ENCODE measurements at places on chromosomes 1 and 21.

- no peak for DNase-seq
These were observed 20.9 kb downstream of the ITSN1 start for GRCh38 chr21:33663241-33663640.

- no peak for DNase-seq
These were observed 2.8 kb upstream of the NUP210L start for GRCh38 chr1:154157520-154158306.

- no peak for DNase-seq
These were observed 63.0 kb upstream of the PRDX6 start for GRCh38 chr1:173414136-173414535.

GRCh38 chr1:241376701-241377100 lies 19.7 kb upstream of the RGS7 start:
- no peak for DNase-seq

GRCh38 chr1:205286335-205286950 lies 35.1 kb downstream of the NUAK2 start:
- no peak for DNase-seq

DNA sequence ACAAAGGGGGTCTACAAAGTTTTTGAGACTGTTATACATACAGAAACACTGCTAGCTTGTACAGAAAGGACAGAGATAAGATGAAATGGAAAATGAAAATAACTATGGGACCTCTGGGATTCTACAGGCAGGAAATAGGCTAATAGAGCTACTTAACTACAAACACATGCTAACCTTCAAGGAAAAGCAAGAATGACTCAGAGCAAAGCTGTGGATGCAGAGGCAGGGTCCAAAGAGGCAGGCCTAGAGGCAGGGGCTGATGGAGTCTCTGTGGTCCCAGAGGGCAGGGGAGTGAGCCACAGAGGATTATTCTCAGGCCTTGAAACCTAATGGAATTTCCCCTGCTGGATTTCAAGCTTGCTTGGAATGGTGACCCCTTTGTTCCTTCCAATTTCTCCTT lies 18.7 kb upstream of the GOLT1A start:
- DNase-seq = no peak

- DNase-seq = no peak
These were observed 9.3 kb downstream of the F5 start for GRCh38 chr1:169576935-169577331.

GRCh38 chr1:53134042-53134485 lies 8.4 kb downstream of the SLC1A7 start:
- no peak for DNase-seq

- no peak for DNase-seq
These were observed 26.8 kb downstream of the C8A start for GRCh38 chr1:56881417-56881816.

GRCh38 chr1:61358770-61359455 lies 276.6 kb downstream of the NFIA start:
- no peak for DNase-seq

DNA sequence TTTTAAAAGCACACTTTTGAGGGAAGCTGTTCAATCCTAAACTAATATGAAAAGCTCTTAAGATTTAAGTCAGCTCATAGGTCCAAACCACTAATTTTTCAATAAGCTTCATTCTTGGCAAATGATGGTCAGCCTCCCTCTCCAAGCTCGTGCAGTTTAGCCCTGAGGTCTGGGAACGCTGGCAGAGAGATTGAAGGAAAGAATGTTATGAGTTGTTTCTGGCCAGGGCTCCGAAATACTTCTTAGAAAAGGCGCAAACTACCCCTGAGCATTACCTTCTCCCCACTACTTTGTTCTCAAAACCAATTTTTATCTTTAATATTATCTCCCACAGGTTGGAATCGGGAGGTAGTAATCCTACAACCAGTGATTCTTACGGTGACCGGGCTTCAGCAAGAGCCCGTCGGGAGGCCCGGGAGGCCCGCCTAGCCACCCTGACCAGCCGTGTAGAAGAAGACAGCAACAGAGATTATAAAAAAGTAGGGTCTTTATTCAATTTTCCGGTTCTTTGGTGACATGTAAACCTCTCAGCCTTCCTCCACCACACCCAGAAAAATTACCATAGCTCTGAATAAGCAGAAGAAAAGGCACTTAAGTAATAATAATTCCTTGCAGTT lies 147.7 kb downstream of the SYT2 start:
- DNase-seq = no peak

GRCh38 chr1:97112442-97112841 lies 390.9 kb downstream of the PTBP2 start:
- DNase-seq = no peak

DNA sequence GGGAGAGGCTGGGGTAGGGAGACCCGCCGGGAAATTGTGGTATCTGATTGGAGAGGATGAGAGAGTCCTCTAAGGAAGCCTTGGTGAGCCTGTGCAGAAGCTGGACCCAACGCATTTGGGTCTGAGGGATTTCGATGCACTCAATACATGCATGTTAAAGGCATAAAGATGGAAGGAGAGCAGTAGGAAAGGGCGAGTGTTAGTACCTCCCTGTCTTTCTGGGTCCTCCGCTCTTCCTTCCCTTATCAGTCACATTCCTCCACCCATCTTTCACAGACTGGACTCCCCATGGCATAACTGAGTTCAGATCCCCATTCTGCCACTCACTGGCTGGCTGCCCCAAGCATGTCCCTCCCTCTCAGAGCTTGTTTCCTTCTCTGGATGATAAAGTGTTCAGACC lies 7.3 kb downstream of the RGS16 start:
- DNase-seq = no peak

DNA sequence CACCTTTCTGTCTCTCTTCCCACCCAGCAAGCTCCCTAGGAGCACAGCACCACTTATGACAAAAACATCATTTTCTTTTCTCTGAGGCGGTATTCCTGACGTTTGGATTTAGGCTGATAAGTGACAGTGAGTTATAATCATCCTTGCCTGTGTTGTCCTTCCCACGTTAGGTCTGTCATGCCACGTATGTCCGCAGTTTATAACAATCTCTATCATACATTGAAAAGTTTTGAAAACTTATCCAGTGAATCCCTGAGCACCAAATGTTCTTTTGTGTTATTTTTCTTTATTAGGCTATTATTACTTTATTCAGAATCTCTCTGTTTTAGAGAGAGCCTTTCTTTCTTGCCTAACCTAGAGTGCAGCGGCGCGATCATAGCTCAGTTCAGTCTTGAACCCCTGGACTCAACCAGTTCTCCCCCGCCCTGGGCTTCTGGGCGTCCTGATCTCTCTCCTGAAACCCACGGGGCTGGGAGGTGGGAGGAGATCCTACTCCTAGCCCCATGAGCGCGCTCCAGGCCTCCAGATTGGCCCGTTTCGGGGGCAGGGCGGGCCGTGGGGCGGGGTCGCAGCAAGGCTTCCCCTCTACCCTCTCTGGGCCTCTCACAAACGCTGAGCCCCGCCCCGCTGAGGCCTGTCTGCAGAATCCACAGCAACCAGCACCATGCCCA lies at the start of gene GSTM2:
Gene GSTM2, plus strand, starts transcription at position 606 of the 671 bp plus-strand sequence. Its CDS starts 59 bp downstream, at position 665.
- DNase-seq = peak; percentile 96

DNA sequence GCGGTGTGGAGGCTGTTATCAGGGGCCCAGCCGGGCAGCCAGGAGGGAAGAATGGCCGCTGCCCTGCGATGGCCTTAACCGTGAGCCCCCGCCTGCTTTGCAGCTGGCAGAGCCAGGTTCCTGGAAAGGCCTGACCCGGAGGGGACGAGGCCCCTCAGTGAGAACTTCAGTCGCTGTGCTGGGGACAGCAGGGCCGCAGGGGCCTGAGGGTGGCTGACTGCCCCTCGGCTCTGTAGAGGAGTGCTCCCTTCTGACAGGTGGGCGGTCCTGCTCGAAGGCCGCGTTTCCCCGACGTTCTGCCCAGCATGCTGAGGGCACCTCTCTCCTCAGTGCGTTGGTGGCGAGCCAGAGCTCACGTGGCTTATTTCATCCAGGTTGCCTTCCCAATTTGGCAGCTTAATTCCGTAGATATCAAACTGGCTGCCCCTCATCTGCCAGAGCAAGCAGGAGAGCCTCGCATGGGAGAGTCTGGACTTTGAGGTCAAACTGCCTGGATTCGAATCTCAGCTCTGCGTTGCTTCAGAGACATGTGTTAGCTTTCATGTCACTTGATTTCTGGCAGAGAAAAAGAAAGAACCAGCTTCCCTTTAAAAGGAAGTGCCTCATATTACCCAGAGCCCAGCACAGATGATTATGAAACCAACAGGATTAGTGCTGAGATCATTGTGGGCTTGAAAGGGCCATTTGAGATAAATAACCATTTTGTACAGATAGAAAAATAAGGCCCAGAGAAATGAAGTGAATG lies 239.8 kb downstream of the SDCCAG8 start:
- no peak for DNase-seq

GRCh38 chr1:114428083-114428754 lies 82.8 kb downstream of the TRIM33 start:
- DNase-seq = peak; percentile 10

DNA sequence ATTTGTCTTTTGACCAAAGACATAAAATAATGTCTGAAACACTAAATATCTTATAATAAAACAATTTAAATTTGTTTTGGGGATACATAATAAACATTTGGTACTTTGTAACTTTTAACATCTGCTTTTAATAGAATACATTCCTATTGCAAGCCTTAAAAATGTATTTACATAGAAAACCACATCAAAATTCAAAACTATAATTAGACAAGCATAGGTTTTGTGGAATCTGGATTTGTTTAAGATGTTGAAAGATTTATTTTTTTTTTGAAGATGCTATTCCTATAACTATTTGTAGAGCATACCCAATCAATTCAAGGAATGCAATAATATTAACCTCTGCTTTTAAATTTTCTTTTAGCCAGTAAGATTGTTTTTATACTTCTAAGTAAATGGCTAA lies 125.7 kb downstream of the FMN2 start:
- DNase-seq = no peak

DNA sequence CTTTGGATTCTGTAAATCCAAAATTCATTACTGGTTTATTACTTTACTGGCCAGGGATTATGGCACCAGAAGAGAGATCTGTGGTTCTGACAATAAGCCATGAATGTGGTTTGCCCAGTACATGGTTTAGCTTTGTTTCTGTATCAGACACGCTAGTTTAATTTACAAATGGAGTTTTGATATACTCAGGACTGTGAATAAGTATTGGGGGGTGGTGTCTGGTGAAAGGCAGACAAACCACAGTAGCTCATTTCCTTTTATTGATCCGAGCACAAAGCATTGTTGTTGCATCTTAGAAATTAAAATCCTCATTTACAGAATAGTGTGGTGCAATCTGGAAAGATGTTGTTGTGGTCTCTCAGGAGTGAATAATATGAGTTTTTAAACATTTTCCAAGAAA lies 96.0 kb downstream of the ST6GALNAC3 start:
- DNase-seq = no peak

DNA sequence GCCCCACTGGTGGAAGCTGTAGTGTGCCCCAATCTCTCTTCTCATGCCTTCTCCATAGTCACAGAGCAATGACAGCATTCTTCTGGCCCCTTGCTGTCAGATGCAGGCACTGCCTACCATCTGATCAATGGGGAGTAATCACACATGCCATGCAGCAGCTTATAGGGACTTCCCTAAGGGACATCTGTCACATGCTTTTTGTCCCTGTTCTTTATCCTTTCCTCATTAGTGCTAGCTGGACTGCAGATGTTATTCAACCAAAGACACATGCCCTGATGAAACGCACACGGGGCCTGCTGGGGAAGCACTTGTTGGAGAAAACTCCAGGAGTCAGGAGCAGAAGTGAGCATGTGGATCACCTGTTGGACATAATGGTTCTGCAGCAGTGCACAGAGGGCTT lies 108.7 kb downstream of the KCNJ15 start:
- no peak for DNase-seq

GRCh38 chr21:45824546-45825215 lies 156.9 kb upstream of the COL6A1 start:
- DNase-seq = no peak

DNA sequence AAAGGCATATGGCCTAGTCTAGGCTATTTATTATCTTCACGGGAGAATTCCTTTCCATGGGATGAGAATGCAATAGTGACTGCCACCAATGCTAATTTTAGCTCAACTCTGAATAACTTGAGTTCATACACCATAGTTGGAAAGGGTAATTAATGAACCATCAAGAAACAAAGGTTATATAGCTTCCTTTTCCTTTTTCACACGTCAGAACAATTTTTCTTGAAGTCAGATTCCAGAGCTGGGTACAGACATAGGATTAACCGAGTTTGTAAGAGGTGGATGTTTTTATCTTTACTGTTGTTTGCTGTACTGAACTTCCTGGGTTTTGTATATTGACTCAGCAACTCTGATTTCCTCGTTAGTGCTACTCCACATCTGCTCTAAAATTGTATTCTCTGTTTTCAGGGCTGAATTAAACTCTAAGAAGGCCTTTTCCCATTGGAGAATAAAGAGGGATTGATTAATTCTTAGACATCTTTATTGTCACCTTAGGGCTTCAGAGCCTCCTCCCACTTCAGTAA lies 262.0 kb downstream of the NUF2 start:
- no peak for DNase-seq

Data from HEK293T (cell line).